Right cardiac atrium (tissue), 5 donors: ENCODE measurements at places on chromosomes 11 and 22.
A peak's percentile ranks its signal among the peaks of the same experiment; 100 is the strongest.

DNA sequence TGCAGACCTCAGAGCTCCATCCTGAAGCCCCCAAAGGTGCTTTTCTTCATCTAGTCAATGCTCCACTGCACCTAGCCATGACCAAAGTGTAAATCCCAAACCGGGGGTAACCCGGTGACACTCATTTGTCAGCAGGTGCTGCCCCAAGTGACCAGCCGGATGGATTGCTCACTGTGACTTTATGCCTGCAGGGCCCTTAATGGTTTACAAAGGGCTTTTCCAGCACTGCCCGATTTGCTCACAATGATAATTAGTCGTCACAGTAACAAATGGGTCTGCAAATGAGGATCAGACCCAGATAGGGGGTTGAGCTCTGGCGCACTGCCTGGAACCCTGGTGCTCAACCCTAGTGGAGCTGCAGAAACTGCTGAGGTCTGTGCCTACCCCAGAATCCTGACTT lies 45.7 kb upstream of the CD5 start:
- no peak for DNase-seq

DNA sequence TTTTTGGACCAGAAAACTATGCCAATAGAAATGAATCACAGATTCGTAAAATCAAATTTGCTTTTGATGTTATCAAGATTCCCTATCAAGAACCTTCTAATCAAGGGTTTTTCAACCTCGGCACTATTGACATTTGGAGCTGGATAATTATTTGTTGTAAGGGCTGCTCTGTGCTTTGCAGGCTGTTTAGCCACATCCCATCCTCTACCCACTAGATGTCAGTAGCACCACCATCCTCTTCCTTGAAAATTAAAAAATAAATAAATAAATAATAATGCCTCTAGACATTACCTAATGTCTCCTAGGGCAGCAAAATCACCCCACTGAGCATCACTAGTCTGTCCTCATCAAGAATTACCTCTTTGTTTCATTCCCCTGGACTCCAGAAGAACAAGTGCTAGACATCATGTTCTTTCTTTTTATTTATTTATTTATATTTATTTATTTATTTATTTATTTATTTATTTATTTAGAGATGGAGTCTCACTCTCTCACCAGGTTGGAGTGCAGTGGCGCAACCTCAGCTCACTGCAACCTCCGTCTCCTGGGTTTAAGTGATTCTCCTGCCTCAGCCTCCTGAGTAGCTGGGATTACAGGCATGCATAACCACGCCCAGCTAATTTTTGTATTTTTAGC lies 744.7 kb downstream of the KCNA4 start:
- no peak for DNase-seq

DNA sequence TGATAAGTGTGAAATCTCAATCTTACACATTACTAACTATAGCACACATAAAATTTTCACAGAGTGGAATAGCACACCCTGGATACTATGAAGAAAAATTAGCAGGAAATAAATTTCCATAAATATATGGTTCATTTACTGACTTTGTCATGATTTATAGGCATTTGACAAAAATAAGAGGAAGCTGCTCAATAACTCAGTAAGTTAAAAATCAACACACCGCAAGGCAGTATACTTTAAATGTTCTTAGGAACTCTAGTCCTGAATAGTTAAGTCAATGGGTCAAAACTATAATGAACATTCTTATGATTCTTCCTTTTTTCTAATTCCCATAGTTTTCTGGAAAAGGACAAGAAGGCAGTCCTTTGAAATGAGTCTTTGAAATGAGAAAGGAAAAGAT lies 1557.8 kb upstream of the RAG2 start:
- no peak for DNase-seq

DNA sequence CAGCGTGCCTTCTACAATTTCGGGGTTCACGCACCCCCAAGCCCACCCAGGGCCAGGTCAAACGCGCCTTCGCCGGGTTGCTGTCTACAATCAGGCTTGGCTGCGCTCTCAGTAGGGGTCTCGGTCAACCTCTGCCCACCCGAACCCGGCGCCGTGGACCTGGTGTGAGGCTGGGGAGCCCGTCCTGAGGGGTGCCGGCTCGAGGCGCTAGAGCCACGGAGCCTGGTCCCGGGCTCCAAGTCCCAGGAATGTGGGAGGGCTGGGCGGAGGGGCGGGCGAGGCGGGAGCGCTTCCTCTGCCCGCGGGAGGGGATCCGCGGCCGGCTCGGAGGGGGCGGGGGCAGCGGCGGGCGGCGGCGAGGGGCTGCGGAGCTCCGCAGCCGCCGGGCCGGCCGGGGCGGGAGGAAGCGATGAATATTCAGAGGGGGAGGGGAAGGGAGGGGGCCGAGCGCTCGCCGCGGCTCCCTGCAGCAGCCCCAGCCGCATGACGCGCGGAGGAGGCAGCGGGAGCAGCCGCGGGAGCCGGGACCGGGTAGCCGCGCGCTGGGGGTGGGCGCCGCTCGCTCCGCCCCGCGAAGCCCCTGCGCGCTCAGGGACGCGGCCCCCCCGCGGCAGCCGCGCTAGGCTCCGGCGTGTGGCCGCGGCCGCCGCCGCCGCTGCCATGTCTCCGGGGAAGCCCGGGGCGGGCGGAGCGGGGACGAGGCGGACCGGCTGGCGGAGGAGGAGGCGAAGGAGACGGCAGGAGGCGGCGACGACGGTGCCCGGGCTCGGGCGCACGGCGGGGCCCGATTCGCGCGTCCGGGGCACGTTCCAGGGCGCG lies at the start of gene PTPRJ:
Gene PTPRJ (plus strand): TSS at position 472 of the 819 bp plus-strand sequence. CDS start 354 bp downstream, outside the sequence.
- DNase-seq: peak; percentile 82

DNA sequence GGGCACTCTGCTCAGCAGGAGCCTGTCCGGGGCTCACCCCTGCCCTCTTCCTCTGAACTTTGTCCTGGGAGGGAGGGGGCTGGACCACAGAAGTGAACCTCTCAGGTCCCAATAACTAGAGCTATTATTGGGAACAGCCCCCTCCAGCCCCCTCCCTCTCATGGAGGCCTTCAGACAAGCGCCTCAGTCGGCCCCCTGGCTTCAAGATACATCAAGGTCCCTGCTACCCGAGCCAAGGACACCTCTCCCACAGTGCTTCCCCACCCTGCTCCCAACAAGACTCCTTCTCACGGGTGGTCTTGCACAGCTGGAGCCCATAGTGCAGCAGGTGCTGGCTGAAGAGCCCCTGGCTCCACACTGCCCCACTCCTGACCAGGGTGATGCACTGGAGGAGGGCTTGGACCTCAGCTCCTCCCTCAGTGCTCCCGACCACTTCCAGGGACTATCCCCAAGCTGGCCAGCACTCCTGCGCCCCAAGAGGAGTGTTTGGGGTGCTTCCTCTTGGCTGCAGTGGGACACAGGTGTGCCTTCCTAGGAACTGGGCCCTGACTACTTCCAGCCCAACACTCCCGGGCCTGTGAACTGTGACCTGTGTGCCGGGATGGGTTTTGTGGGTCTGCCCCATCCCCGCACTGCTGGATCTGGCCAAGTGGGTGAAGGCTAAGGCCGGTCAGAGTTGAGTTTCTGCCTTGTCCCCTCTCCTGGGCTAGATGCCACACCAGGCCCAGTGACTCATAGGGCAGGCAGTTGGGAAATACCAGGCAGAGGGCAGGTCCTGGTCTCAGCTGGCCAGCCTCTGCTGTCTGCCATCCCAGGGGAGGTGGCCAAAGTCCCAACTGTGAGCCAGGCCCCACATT lies 2.2 kb downstream of the PNPLA2 start:
- DNase-seq: peak; percentile 81

GRCh38 chr11:61445516-61445915 lies 15.6 kb downstream of the SDHAF2 start:
- DNase-seq: no peak

GRCh38 chr11:101825531-101825930 lies 89.3 kb upstream of the CEP126 start:
- DNase-seq: no peak

DNA sequence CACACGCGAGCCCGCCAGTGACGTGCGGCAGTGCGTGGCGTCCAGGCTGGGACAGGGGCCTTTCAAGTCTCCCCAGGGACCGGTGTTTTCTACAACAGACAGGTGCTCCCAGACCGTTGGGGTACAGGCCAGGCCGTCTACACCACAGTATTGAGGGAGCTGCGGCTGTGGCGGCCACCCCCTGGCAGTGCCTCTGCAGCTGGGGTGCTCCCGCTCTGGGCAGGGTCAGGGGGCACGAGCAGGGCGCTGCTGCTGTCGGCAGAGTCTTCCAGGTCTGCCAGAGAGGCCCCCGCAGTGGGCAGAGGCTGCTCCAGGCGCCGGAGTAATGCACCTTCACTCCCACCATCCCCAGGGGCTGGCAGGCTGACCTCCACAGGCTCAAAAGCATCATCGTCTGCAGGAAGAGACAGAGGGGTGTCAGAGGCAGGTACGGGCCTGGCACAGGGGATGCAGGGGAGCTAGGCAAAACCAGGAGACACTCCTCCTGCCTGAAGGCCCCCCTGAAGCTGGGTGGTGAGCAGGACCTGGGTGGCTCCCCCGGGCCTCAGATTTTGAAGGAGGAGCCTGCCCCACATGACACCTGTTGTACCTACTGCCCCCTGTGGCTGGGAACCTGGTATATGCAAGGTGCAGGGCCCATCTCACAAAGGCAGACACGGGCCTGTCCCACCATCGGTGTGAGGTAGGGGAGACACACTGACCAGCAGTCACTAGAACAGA lies 83.3 kb downstream of the DGCR2 start:
- DNase-seq: no peak

DNA sequence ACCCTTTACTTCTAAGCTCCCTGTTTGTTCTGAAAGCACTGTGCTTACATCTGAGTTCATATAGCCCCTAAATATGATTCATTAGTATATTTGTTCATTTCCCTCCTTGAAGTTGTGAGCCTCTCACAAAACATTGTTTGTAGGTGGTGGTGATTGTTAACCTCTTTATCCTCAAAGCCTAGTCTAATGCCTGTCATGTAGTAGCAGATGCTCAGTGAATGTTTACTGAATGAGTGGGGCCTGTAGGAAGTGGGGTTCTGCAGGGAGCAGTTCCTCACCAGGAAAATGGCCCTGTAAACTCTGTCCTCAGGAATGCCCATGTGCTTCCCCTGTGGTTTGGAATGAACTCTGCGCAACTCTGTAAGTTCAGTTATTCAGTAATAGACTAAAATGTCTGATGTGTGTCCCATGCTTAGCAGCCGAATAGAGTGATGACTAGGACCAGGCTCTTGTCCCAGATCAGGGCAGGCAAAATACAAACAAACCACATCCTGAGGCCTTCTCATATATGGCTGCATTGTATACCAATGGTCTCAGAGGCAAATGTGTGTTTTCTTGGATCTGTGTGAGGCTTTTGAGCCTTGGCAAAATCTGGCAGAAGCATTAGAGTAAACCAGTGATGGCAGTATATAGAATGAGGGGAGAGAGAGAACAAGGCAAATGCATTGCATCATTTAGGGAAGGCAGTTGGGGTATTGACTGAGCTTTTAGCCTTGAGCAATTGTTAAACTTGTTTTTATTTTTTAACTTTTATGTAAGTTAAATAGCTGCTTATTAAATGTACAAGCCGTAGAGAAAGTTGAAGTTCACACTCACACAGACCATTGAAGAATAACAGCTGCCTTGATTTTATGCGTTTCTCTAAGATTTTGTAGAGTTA lies 91.4 kb upstream of the BIRC3 start:
- DNase-seq: no peak

- DNase-seq: no peak
Measured at GRCh38 chr11:76150141-76150540, 56.2 kb downstream of the WNT11 start.
